ENCODE measurements at places on chromosomes 2 and 18.

DNA sequence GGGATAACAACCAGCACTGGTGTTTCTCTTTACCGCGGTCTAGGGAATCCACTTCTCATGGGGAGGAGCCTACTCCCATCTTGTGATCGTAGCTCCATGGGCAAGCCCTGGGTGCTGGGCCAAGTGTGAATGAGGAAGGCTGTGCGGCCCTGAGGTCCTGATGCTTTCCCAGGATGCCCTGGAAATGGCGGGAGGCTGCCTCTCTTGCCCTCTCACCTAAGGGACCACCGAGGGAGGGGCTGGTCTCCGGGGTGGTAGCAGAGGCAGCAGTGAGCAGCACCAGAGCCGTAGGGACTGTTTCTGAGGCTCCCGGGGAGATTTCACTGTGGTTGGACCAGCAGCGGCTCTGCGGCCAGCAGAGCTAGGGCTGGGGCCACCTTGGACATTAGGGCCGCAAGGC lies 15.5 kb upstream of the NPPC start:
- no peak for DNase-seq

DNA sequence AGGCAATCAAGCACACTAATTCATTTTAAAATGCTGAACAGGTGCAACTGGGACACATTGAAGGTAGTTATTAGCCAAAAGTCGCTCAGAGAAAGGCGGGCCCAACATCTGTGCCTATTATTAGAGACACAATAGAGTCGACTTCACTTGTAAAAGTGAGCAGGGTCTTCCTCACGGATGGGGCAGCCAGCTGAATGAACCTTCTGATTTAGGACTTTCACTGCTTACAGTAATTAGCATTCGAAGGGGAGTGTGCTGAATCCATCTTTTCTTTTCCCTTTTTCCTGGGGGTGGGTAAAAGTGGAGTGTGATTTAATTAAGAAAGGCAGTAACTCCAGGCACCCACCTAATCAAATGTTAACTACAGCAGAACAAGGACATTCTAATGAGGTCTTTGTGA lies 677.7 kb downstream of the DCDC2C start:
- DNase-seq, result no peak

DNA sequence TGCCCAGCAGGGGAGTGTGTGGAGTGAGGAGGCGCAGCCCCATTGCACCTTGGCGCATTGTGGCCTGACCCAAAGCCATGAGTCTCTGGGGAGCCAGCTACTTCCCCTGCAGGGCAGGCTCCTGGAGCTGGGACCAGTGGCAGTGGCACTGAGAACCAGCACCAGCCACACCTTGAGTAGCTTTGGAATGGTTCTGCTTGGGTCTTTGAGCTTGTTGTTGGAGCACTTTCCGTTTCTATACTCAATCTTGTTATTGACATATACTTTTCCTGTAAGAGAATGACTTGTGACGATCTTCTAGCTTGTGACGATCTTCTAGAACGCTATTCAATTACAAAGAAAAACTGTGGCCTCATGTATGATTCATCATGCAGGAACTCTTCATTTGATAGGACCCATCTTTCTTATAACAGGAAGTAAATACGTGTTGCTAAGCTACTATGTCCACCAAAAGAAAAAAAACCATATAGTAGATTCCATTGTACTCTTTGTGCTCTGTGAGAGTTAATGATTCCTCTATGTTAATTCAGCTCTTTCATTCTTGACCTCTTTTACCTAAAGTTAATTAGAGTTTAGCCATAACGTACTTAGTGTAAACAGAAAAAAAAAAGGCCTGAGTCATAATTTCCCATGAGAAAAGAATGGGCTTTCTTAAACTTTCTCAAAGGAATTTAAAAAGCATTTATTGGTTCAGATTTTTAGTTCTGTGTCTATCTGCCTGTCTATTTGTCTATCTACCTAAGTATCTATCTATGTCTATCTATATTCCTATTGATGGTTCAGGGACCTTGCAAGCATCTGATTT lies 113.1 kb downstream of the GATA6 start:
- no peak for DNase-seq

GRCh38 chr2:104312684-104313083 lies 541.2 kb upstream of the POU3F3 start:
- no peak for DNase-seq

DNA sequence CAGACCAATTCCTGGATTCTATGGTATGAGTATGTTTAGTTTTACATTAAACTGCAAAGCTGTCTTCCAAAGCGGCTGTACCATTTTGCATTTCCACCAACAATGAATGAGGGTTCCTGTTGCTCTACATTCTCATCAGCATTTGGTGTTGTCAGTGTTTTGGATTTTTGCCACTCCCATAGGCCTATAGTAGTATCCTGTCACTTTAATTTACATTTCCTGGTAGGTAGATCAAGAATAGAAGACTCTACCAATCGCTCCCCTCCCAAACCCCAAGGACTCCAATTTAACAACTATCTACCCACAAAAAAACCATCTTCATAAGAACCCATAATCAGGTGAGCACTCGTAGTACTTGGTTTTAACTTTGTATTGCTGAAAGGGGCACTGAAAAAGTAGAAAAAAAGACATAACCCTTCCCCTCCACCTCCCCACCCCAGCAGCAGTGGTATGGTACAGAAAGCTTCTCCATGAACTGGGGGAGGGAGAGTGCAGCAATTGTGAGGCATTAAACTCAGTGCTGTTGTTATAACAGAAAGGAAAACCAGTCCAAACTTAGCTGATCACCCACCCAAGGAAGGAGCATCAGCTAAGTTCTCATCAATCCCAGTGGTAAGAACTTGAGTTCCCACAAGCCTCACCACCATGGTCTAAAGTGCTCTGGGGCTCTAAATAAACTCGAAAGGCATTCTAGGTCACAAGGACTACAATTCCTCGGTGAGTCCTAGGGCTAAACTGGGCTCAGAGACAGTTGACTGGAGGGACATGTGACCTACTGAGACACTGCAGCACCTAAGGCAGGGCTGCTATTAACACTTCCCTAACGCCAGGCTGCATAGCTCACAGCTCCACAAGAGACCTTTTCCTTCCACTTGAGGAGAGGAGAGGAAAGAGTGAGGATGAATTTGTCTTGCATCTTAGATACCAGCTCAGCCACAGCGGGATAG lies 35.5 kb upstream of the CYTIP start:
- no peak for DNase-seq

- no peak for DNase-seq
Measured at GRCh38 chr2:150125188-150125587, 362.3 kb downstream of the RND3 start.

- DNase-seq, result no peak
Measured at GRCh38 chr2:88060907-88061275, 5.3 kb upstream of the KRCC1 start.

- no peak for DNase-seq
Measured at GRCh38 chr18:13178976-13179375, 39.6 kb upstream of the LDLRAD4 start.

DNA sequence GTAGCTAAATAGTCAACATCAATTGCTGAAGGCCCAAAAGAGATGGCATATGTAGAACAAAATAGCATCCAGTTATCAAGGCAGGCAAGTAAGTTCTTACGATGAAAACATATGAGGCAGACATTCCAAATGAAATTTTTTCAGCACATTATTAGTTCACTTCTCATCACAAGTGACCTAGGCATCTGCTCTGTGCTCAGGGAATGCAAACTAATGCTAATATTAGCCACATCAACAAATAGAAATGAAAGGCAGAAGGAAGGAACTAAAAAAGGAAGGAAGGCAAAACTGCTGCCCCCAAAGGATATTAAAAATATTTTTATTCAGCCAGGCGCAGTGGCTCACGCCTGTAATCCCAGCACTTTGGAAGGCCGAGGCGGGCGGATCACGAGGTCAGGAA lies 51.2 kb upstream of the ROCK1 start:
- no peak for DNase-seq

DNA sequence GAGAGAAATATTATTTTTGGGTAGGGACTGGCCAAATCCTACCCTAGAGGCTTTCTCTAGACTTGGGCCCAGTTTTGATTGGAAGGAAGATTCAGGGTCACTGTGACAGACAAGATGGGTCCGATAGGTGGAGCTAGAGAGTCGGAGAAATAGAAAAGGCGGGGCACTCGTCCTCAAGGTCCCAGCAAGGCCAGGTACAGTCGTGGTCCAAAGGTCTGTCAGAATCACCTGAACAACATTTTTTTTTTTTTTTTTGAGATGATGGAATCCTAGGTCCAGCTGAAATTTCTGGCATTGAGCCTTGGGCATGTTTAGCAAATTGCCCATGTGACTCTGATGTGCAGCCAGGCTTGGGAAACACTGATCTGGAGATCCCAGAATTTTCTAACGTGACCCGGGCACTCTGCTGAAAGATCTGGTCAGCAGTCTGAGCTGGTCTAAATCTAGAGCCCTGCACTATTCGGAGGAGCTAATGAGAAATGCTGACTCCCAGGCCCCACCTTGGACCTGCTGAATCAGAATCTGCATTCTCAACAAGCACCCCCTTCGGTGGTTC lies 23.0 kb upstream of the NTSR2 start:
- DNase-seq, result peak; percentile 61

GRCh38 chr2:32926708-32927084 lies 20.1 kb upstream of the LTBP1 start:
- DNase-seq, result no peak

- no peak for DNase-seq
Measured at GRCh38 chr2:88637464-88637863, 10.2 kb upstream of the EIF2AK3 start.

DNA sequence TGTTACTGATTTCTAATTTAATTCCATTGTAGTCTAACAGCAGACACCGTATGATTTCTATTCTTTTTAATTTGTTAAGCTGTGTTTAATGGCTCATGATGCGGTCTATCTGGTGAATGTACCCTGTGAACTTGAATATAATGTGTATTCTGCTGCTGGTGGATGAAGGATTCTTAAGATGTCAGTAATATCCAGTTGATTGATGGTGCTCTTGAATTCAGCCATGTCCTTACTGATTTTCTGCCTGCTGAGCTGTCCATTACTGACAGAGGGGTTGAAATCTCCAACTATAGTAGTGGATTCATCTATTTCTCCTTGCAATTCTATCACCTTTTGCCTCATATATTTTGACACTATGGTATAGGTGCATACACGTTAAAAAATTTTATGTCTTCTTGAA lies 373.3 kb upstream of the RAB12 start:
- no peak for DNase-seq

- DNase-seq, result no peak
Measured at GRCh38 chr2:163785162-163785561, 49.4 kb upstream of the FIGN start.

DNA sequence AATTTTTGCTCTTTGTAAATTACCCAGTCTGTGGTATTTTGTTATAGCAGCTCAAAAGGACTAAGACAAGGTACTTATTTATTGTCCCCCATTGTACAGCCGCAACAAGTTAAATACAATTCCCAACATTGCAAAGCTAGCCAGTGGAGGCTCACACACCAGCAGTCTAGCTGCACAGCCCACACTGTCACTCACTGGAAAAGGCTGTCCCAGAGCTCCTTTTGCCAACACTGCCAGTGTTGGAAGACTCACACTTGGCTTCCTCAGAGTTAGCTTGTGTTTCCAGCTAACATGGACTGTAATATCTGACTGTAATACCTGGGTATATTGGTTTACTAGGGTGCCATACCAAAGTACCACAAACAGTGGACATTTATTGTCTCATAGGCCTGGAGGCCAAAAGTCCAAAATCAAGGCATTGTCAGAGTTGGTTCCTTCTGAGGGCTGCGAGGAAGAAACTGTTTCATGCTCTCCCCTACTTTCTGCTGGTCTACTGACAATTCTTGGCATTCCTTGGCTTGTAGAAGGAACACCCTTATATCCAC lies 6.6 kb upstream of the DYM start:
- DNase-seq, result no peak

GRCh38 chr18:73739098-73739497 lies 408.5 kb downstream of the FBXO15 start:
- DNase-seq, result no peak

- no peak for DNase-seq
Measured at GRCh38 chr2:41928526-41928925, 119.3 kb upstream of the PKDCC start.

DNA sequence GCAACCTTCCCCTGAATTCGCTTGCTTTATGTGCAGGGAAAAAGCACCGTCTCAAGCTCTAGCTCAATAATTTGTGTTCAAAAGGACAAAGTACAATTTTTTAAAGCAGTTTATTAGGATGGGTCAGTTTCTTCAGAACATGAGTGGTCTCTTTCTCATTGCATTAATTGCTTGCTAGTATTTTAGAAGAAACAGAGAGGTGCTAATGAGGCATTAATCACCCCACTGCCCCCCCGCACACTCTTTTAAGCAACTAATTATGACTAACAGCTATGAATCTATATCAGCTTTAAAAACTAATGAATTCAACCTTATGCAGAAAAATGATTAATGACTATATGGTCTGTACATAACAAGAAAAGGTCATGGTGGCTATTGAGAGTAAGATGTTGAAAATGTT lies 262.1 kb upstream of the ST6GAL2 start:
- no peak for DNase-seq

- DNase-seq, result no peak
Measured at GRCh38 chr18:44857744-44858491, 177.2 kb downstream of the SETBP1 start.

DNA sequence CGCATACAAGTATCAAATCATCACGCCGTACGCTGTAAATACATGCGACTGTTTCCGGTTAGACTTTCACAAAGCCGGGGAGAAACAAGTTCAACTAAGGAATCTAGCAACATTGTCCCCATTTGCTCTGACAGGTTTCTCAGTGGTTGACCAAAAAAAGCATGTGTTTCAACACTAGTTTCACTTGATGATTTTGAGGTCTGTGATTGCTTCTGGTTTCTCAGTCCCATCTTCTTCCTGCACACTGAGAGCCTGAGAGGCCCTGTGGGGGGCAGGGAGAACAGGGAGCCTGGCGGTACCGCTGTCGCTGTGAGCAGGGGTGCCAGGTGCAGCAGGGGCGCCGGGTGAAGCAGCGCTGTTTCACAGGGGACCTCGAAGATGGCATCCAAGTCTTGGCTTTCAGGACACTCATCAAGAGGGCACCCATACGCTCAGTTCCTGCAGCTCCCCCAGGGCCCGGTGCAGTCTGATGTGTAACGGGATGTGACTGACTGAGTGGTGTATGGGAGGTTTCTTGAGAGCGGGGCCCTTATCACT lies 270.9 kb downstream of the TWIST2 start:
- DNase-seq, result no peak

GRCh38 chr2:16257322-16258028 lies 317.1 kb downstream of the MYCN start:
- DNase-seq, result no peak

DNA sequence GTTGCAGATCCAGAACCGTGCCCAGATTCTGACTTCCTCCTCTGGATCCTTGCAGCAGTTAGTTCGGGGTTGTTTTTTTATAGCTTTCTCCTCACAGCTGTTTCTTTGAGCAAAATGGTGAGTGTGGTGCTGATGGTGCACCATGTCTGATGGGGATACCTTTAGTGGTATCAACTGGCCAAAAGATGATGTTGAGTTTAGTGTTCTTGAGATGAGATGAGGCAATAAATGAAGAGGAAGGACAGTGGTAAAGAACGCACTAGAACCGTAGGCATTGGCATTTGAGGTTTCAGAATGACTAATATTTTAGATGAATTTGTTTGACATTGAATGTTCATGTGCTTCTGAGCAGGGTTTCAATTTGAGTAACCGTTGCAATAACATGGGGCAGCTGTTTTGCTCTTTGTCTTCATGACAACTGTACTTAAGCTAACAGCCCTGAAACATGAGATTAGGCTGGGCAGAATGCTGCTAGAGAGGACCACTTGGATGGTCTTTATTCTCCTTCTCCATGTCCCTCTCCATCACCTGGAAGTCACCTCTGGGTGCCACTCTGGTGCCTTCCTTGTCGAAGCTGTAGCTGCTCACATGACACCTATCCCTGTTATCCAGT lies 3.9 kb downstream of the CTLA4 start:
- DNase-seq, result no peak
